ENCODE measurements at places on chromosomes 1 and 21.
A peak's percentile ranks its signal among the peaks of the same experiment; 100 is the strongest.

GRCh38 chr1:31433396-31433930 is 20.4 kb downstream of the SERINC2 start:
- no peak for DNase-seq

- no peak for DNase-seq
These were observed 21.6 kb upstream of the MAN1C1 start for GRCh38 chr1:25594971-25595370.

DNA sequence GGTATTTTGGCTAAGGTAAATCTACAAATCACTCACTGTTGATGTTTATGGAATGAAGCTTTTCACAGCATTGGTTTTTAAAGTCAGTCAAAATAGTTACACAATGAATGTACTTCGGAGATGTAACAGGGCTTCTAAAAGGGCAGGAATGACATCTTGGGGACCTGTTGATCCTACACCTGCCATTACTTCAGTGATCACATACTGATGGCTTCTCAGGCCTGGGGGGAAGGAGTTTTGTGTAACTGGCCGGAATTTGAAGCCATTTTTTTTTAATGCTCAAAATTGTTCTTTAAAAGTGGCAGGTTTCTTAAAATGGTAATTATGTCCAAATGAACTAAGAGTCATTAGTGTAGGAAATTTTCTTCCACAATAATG is 11.2 kb downstream of the RPL5 start:
- no peak for DNase-seq

DNA sequence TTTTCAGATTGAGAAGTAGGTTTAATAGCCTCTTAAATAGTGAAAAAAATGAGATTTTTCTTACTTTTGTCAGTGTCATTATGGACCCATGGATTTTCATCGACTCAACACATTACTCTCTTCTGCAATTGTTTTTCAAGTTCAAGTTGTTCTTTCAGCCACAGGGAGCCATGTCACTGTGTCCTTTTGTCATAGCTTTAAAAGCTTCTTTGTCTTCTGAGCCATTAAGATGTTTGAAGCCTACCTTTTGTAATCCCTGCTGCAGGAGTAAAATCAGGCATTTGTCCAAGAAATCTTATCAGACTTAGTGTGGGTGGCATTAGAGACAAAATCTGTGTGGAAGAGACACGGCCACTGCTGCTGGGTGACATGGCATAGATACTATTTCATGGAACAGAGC is 92.8 kb upstream of the ZP4 start:
- no peak for DNase-seq

GRCh38 chr1:40709100-40709801 is 17.7 kb downstream of the NFYC start:
- peak; percentile 100 for DNase-seq

GRCh38 chr1:53043271-53043670 is 18.7 kb upstream of the PODN start:
- no peak for DNase-seq

DNA sequence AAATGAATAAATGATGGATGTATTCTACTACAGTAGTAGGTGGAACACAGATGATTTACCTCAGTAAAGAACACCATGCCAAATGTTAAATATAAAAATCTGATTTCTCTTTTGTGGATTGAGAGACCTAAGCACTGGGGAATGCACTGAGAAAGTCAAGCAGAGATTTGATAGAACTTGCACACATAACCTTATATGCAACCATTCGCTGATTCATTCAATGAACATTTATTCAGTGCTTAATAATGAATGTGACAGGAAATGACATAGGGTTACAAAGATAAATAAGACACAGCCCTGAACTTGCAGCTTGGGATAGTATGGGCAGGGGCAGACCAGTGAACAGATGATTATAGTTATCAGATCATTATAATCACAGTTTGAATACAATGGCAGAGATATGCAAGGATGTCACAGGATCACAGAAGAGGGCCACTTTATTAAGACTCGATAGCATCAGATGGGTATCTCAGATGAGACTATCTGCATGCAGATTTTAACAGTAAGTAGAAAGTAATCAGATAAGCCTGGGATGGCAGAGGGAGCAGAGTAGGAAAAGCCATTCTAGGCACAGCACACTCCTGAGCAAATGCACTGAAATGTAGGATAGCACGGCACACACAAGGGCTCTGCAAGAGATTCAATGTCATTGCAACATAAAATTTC is 169.4 kb downstream of the ASTN1 start:
- DNase-seq: no peak

- DNase-seq: no peak
These were observed 9.5 kb upstream of the TBCE start for GRCh38 chr1:235357485-235358373.

- no peak for DNase-seq
These were observed 3.2 kb downstream of the DIP2A start for GRCh38 chr21:46461909-46462308.

DNA sequence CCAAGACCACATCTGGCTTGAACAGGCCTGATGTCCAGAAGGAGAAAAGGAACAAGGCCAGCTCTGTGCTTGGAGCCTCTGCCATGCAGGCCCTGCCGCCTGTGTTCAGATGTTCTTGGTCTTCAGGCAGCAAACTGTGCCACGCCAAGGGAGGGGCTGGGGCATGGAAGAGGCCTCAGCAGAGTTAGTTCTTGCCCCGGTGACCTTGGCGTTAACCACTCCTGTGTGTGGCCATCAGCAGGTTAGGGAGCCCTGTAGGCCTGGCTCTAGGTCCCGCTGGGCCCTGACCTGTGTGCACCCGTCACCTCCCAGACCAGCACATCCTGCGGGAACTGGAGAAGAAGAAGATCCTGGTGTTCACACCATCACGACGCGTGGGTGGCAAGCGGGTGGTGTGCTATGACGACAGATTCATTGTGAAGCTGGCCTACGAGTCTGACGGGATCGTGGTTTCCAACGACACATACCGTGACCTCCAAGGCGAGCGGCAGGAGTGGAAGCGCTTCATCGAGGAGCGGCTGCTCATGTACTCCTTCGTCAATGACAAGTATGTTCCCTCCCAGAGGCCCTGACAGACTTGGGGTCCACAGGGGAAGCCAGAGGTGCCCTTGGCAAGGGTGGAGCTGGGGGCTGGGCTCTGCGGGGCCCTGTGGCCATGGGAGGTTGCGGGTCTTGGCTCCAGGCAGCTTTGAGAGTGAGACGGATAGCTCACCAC is 7.1 kb downstream of the ZC3H12A start:
- DNase-seq: no peak

- no peak for DNase-seq
These were observed 390.6 kb downstream of the NUF2 start for GRCh38 chr1:163712321-163712720.

GRCh38 chr1:42998386-42998785 is 39.7 kb upstream of the SLC2A1 start:
- DNase-seq: no peak

- no peak for DNase-seq
These were observed 4.1 kb downstream of the RBP7 start for GRCh38 chr1:10001016-10001665.

DNA sequence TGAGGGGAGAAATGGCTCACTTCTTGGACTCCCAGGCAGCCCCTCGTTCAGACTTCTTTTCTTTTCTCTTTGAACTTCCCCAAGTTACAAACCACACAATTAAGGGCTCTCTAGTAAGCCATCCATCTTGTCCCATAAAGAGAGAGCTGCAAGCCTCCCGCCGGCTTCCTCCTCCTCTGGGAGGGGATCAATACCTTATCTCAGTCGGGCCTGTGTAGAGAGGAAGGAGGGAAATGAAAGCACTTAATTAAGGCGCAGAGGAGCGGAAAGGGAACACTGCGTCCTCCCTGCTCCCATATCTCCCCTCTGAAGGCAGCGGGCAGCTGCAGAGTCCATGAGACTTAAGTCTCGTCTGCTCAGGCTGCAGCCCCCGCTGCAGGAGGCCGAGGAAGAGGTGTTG is 112.6 kb upstream of the CSF3R start:
- DNase-seq: no peak

GRCh38 chr1:32650248-32650751 is at the start of gene ZBTB8OS:
Gene ZBTB8OS (minus strand): TSS chr1:32650550. CDS start chr1:32650529, 21 bp downstream.
- peak; percentile 94 for DNase-seq

DNA sequence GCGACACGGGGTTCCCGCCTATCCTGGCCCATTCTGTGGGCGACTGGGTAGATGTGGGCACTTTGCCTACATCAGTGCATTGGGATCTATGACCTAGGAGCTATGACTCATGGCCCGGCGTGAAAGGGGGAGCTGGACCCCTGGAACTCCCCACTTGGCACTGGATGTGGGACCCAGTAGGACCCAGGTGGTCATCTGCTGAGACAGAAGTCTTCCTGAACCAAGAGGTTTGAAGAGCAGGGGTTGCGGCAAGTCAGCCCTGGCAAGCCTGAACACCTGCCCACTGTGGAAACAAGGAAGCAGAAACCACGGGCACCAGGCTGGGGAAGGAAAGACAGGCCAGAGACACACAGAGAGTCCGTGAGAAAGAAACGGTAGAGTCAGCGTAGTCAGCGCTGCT is 656.7 kb downstream of the AJAP1 start:
- no peak for DNase-seq

DNA sequence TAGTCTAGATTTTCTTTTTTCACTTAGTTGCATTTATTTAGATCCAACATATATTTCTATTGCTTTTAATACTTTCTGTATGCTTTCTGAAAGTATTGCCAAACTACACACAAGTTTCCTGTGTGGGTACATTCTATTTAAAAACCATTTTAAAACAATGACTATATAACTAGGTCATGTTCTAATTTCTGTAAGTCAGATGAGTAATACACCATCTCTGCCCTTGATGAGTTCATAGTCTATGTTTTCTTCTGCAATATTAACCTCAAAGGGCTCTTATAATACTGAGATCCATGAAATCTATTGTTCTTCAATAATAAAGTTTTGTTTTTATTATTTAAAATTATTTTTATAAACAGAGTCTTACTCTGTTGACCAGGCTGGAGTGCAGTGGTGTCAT is 68.3 kb downstream of the RNASEL start:
- DNase-seq: no peak
